ENCODE measurements at places on chromosomes 4 and X.

- DNase-seq: no peak
Measured at GRCh38 chr4:40581254-40582140, 48.2 kb downstream of the RBM47 start.

- no peak for DNase-seq
Measured at GRCh38 chr4:139933541-139933940, 220.4 kb downstream of the MAML3 start.

GRCh38 chr4:144754562-144755410, 108.8 kb downstream of the HHIP start:
- DNase-seq: peak; percentile 47

DNA sequence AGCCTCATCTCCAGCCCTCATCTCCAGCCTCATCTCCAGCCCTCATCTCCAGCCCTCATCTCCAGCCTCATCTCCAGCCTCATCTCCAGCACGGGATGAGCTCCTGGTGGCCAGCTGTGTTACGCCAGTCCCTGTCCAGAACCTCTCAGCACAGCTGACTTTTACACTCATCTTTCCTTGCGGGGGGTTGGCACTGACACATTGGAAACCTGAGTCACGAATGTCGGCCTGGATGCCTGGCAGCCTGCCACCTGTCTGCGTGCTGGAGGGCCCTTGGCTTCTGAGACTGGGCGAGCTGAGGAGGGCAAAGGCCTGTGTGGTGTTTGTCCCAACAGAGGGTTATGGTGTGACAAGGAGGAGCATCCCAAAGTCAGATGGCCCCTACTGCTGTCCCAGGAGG, 66.1 kb upstream of the HGFAC start:
- peak; percentile 75 for DNase-seq

DNA sequence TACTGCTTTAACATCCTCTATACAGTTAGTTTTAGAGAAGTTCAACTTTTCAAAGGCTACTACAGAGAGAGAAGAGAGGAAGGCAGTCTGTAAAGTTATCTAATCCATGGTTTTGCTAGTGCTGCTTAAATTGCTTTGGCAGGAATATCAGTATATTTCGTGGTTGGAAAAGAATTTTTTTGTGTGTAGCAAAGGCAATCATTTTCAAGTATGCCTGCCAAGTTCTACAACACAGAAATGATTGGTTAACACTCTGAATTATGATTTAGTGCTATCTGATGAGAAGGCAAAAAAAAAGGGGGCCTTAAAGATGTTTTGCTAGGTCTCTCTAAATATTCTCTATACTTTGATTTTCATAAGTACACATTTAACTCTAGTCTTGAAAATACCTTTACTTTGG, 133.1 kb downstream of the JADE1 start:
- DNase-seq: no peak

GRCh38 chr4:8155048-8155447, 3.6 kb downstream of the ABLIM2 start:
- no peak for DNase-seq

DNA sequence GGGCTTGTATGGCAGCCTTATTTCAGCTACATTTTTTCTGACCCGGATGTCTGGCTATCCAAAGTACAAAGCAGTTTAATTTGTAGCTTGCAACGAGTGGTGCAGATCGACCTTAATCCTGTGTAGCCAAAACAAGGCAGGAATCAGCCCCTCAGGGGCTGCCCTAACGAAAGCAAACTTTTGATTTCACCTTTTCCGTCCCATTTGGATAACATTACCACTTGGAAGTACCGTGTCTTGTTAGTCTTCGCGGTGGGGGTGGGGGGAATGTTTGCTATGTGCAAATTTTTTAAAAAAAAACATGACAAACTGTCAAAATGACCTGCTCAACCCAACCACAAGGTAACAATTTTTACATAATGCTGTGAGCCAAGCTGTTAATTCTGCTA, 766 bp upstream of the DNAJB14 start:
- DNase-seq: no peak

DNA sequence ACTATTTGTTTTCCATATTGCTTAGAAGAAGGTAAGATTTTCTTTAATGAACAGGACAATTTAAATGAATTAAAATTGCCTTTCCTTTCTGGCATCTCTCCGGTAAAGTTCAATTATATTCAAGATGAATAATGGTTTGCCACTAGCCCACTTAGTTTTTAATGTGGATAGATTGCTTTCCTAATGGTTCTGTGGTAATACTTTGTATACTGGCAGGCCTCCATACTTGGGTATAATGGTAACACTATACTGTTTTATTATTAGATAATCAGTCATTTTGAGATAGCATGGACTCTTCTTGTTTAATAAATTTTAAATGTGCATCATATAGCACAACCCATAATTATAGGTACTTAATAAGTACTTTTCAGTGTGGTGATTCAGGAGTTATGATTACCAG, 89.5 kb downstream of the ELOVL6 start:
- no peak for DNase-seq

- DNase-seq: no peak
Measured at GRCh38 chr4:36675436-36675835, 394.0 kb downstream of the DTHD1 start.

GRCh38 chr4:25753239-25753638, 97.6 kb downstream of the SLC34A2 start:
- DNase-seq: no peak

DNA sequence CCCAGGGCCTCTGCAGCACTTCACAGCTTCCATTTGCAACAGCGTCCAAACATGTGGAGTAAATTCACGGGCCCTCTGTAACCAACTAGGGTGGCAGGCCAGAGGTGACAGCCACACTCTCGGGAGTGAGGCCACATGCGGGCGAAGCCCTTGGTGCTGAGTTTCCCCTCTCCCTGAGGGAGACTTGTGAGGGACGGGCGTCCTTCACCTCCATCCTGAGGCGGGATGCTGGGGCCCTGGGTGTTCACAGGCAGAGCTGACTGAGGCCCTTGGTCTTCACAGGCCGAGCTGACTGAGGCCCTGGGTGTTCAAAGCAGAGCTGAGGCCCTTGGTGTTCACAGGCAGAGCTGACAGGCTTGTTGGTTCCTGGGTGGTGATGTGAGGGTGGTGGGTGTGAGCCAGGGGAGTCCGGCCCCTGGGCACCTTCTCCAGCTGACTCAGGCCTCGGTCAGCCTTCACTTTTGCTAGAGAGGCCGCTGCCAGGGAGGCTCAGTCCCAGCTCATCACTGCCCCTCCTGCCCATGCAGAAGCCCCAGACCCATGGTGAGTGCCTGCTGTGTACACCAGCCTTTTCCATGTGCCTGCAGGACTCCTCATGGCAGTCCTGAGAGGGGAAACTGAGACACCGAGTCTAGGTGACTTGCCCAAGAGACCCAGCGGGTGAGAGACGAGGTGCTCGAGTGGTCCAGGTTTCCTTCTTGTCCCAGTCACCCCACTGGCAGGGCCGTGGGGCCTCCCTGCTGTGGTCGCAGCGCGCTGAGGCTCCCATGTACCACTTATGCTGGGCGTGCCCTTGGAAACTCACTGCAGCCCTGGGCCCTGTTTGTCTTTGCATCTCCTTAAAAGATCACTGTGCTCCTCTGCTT, 8.5 kb downstream of the WFS1 start:
- no peak for DNase-seq

- DNase-seq: no peak
Measured at GRCh38 chr4:46081248-46081647, 42.6 kb downstream of the GABRG1 start.

DNA sequence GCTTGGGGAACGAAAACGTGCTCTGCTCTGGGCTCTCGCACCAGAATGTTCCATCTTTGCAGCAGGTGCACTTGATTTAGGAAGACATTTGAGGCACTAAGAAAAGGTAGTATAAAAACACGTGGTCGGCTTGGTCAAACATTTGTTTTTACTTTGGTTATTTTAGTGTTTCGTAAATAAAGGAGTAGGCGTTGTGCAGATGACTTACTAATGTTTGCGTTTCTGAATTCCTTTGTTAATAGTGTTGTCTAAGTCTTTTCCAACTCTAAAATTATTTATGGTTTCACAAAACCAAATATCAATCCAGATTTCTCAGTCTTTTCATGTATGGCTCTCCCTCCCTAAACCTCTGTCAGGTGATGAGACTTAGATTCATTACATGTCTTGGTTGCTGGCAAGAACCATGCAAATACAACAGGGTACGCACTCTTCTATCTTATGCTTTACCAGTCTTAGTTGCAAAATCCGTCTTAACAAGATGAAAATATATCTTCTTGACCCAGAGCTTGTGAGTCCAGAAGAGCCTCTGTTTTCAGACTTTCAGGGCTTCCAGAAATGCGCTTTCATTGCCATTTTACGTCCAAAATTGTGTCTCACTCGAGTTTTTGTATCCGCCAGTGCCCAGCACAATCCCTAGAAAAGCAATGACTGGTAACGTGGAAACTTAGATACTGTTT, 686 bp downstream of the MTHFD2L start:
- DNase-seq: peak; percentile 49

GRCh38 chrX:22758807-22759481, 240.8 kb upstream of the DDX53 start:
- DNase-seq: no peak

DNA sequence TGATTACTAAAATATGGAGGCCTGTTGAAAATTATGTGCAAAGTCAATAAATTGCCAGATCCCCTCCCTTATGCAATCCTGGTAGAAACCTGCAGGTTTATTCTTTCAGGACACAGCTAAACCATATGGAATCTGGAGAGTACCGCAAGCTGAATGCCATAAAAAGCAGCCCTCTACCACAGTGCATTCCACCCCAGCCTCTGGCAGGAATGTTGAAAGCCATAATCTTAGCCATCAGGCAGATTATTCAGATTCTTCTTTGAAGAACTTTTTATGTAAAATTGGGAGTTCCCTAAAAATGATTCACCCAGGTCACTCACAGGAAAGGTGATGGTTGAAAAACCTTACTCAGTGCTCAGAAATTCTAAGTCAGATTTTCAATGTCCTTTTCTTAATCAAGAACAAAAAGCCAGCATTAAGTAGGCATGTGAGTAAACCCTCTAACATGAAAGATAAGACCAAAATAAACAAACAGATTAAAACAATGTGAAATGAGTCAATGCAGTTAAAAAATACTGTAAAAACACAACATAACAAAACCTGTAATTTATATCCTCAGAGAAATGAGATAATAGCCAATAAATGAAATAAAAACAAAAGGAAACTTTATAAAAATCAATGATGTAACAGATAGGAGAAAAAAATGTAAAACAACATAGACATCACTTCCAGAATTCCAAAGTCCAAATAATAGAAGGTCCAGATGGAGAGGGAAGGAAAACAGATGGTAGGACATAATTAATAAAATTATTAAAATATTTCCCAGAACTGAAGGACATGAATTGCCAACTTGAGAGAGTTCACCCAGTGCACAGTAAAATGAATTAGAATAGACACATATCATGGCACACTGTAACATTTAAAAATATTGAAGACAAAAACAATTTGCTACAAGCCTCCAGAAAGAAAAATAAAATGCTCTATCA, 226.9 kb downstream of the FSTL5 start:
- peak; percentile 92 for DNase-seq

DNA sequence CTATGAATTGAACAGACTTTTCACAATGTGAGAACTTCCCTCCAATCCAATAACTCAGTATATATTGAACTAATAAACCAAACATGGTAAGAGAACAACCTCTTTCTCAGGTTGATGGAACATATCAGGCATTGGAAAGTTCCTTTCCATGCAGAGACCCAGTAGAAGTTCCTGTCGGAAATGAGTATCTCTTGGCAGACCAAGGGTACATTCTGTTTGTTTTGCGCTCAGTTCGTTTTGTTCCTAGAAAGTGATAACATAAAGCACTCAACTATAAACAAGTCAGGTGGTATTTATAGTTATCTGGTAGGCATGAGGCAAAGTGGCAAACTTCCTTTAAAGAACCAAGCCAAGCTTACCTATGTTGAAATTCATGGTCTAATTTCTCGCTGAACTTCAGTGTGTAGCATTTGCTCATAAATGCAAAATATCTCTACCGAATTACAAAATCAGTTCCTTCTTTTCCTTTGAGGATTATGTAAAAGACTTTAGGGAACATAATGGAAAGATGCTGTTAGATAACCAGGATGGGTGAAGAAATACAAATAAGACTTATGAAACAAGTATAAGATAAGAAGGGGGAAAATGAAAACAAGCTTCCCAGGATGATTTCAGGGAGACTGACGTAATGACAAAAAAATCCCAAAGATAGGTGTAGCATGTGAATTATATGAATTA, 120.3 kb downstream of the ARHGAP24 start:
- no peak for DNase-seq

DNA sequence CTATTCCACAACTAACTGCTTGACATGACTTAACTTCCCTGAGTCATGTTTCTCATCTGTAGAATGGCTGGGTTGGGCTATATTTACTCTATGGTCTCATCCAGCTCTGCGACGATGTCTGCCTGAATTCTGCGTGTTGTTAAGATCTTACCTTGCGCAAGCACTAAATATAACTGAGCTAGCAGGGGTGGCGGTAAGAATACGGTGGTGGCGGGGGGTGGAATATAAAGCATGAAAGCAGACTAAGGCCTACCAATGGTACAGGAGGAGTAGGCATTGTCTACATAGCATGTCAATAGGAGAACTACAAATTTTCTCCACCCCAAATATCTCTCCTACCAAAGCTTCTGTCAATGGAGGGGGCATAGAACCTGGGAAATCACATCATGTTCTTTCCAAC, 45.7 kb upstream of the DCLK2 start:
- peak; percentile 25 for DNase-seq

DNA sequence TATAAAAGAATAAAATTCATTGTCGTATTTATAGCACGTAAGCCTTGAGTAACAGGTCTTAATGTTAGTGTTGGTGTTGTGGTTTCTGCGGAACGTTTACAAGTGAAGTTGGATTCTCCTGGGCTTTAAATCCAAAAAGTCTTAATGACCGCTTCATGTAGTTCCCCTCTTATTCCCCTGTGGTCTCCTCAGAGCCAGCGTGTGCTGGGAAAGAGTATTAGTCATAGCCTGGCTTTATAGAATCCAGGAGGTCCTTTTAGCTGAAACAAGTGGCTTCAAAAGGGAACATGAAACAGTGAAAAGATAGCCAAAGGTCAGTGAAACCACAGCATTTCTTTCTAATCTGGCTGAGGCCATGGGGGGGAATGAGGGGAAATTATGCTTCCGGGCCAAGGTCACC, 79.1 kb downstream of the CLCN4 start:
- DNase-seq: no peak

DNA sequence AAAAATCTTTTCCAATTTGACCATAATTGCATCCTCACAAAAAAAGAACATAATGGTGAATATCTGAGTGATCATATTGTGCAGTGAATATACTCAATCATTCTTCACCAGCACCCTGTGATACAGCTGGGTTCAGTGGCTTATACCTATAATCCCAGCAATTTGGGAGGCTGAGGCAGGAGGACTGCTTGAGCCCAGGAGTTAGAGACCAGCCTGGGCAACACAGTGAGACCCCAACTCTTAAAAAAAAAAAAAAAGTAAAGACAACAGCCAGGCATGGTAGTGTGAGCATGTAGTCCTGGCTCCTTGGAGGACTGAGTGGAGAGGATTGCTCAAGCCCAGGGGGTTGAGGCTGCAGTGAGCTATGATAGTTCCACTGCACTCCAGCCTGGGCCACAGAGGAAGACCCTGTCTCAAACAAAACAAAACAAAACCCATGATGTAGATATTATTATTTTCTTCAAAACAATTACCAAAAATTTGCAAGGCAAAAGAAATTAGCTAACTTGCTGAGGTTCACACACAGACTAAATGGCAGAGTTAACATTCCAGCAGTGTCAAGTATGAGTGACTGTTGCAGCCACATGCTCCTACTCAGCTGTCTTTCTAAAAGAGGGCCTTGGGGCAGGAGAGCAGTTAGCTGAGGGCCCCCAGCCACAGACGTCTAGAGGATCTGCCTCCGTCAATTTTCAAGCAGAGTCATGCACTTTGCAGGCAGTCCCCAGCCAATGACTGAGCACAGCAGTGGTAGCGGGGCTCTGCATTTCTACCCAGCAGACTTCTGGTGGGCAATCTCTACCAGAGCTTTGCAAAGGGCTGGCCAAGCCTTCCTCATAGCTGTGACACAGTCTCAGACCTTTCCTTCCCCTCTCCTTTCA, 33.4 kb downstream of the ADGRA3 start:
- DNase-seq: no peak

All from bronchial epithelial cell (primary cell).